ENCODE measurements at places on chromosomes 2 and 18.

GRCh38 chr2:690799-691198 is 13.6 kb upstream of the TMEM18 start:
- no peak for DNase-seq

DNA sequence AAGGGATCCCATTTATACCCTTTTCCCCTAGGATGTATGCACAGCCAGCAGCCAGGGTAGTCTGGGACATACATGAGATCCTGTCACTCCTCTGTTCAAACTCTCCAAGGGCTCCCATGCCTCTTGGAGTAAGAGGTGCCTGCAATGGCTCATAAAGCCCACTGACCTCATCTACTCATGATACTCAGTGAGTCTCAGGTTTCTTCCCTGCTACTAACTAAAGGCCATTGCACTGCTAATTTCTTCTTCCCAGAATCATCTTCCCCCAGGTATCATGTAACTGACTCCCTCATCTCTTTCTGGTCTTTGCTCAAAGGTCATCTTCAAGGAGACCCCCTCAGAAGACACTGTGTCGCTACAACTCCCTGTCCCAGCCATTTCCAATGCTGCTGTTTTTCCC is 68.2 kb downstream of the CCBE1 start:
- no peak for DNase-seq

DNA sequence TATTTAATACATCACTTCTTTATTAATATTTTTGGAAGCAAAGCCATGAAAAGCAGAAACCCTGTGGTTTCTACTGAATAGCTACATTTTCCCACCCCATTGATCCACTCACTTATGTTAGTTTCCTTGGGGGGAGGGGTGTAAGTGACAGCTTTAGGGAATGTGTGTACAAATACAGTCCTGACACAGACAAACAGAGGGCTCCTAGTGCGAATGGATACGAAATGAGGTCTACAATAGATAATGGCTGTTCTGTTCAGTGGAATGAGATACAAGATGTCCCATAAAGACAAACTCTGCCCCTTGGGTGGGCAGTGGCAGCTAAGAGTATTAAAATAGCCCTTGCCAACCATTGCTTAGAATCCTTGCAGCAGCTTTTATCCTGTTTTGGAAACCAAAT is 312.9 kb downstream of the NCKAP5 start:
- no peak for DNase-seq

- DNase-seq: peak; percentile 23
These were observed 16.2 kb downstream of the TOGARAM2 start for GRCh38 chr2:28997237-28997846.

DNA sequence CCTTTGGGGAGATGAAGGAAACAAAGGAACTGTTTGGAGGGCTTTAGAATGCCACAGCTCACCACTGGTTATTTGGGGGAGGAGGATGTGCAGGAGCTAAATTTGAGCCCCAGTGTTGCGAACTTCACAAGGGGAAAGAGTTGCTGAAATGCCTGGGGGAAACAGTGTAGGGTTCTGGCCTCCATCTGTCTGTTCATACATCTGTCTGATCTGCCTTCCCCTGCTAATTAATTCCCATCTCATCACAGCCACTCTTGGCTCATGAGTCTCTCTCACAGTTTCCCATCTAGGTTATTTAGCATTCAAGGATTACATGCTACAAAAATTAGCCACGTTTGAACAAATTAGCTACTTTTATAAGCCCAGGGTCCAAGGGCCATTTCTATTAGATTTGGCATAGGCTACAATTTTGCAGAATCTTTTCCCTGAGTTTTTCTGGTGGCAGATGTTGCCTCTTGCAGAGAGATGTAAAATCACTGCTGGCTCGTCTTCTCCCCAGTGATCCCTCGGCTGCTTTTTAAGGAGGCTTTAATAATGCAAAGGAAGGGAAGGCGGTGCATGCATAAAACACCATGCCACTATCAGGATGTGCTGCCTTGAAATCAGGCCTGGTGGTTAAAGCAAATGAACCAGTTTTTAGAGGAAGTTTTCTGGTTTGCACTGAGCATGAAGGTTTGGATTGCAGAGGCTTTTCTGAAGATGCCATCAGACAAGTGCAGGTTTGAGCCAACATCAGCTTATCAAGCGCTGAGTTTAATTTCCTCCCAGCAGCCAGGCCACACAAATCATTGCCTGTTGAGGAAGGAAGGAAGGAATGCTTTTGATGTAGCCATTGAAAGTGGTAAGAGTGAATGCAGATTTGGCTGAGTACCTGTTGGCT is 35.0 kb downstream of the ADD2 start:
- no peak for DNase-seq

GRCh38 chr2:61335187-61335586 is 135.7 kb downstream of the USP34 start:
- DNase-seq: no peak

- DNase-seq: no peak
These were observed 10.6 kb downstream of the UBE2F start for GRCh38 chr2:237977380-237977779.

GRCh38 chr18:75205514-75206132 is 3.3 kb downstream of the PTGR3 start:
- no peak for DNase-seq

DNA sequence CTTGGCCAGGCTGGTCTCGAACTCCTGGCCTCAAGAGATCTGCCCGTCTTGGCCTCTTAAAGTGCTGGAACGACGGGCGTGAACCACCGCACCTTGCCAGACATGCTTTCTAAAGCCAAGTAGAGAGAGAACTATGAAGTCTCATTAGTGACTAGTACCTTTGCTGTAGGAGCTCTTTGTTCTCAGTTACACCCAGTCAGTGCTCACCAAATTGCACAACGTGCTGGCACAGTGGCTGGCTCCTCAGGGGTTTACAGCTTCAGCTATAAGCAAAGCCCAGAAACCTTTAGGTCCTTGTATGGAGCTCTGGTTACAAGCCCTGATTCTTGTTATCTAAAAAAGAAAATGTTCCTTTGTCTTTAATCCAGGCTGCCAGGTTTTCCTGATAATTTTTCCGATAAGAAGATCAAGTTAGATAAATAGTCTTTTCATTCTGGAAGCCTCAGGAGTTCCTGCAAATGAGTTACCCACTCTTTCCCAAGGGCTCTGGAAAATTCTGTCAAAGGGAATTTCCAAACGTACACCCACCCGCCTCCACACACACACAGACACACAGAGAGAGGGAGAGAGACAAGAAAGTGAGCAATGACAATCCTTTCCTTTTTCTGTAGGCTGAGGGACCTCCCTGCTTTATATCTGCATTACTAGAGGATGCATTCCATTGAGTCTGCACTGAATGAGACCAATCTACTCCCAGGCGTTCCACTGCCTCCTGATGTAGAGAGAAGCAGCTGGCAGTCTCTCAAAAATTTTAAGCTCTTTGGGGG is 100.2 kb upstream of the CSRNP3 start:
- peak; percentile 3 for DNase-seq

- peak; percentile 96 for DNase-seq
These were observed 25.5 kb upstream of the YWHAQ start for GRCh38 chr2:9656270-9656766.

DNA sequence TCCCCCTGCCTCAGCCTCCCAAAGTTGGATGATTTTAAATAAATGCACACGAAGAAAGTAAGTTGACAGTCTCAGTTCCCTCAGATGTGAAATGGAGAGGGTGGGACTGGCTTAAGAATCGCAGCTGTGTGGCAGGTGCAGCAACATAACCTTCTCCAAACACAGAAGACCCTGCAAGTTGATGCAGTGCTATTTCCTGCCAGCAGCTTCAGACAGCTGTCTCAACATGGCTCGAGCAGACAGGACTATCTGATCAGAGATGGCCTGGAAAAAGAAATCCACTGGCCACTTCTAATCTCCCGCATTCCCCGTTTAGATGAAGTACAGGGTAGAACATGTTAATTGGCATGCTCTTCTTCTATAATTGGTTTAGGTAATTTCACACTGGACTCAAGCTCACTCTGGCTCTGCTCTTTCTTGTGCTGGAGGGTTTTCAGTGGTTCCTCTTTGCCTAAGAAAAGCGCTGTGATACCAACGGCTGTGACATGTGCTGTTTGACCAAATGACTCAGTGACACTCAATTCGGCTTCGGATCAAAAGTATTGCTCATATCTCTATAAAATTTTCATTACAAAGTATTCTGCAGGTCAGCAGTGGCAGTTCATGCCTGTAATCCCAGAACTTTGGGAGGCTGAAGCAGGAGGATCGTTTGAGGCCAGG is 40.2 kb downstream of the MYOM1 start:
- DNase-seq: no peak

DNA sequence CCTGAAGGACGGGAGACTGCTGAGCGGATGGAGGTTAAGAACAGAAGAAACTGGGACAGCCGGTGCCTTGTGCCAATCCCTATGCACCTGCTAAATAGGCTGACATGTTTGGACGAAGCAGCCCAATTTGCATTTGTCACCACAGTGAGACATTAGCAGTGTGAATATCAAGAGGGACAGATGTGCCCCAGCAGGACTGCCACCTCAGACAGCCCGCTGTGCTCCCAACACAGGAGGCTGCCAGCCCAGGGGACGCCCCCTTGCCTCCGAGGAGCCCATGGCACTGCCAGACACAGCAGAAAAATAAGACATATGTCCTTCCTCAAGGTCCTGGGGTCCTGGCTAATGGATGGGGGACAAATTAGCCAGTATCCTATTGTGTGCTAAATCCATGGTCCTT is 306.7 kb upstream of the POU3F3 start:
- no peak for DNase-seq

DNA sequence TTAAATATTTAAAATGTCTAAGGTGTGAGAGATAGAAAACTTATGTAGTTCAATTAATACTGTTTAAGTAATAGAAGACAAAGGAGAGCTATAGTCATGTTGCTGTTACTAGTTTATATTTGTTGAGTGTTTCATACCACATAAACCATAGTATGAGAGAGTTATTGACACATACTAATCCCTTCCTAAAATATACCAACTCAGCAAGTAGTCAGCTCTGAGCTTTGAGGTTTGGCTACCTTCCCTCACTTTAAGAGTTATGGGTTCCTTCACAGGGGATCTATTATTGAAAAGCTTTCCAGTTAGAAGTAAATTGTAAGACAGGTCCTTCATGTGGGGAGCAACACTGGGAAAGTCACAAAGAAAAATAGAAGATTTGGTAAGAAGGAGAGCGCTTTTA is 701.6 kb upstream of the ZEB2 start:
- peak; percentile 49 for DNase-seq

GRCh38 chr2:49241991-49242390 is 87.7 kb upstream of the FSHR start:
- DNase-seq: peak; percentile 68

DNA sequence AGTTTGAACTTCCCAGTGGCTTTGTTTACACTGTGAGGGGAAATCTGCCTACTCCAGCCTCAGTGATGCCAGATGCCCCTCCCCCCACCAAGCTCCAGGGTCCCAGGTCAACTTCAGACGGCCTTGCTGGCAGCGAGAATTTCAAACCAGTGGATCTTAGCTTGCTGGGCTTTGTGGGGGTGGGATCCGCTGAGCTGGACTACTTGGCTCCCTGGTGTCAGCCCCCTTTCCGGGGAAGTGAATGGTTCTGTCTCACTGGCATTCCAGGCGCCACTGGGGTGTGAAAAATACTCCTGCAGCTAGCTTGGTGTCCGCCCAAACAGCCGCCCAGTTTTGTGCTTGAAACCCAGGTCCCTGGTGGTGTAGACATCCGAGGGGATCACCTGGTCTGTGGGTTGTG is 70.0 kb upstream of the NEUROD1 start:
- no peak for DNase-seq

DNA sequence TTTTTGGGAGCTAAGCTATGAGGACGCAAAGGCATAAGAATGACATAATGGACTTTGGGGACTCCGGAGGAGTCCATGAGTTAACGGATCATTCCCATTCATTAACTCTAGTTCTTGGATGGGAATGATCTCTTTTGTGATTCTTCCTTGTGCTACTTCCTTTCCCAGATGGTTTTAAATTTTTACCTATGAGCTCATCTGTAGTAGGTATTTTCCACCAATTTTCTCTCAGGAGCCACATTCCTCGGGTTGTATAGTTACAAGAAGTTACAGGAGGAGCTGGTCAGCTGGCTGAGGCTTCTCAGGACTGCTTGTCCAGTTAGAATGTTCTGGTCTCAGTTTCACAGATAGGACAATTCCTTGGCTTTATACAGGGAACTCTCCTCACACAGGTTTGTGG is 42.9 kb upstream of the LPIN2 start:
- no peak for DNase-seq

DNA sequence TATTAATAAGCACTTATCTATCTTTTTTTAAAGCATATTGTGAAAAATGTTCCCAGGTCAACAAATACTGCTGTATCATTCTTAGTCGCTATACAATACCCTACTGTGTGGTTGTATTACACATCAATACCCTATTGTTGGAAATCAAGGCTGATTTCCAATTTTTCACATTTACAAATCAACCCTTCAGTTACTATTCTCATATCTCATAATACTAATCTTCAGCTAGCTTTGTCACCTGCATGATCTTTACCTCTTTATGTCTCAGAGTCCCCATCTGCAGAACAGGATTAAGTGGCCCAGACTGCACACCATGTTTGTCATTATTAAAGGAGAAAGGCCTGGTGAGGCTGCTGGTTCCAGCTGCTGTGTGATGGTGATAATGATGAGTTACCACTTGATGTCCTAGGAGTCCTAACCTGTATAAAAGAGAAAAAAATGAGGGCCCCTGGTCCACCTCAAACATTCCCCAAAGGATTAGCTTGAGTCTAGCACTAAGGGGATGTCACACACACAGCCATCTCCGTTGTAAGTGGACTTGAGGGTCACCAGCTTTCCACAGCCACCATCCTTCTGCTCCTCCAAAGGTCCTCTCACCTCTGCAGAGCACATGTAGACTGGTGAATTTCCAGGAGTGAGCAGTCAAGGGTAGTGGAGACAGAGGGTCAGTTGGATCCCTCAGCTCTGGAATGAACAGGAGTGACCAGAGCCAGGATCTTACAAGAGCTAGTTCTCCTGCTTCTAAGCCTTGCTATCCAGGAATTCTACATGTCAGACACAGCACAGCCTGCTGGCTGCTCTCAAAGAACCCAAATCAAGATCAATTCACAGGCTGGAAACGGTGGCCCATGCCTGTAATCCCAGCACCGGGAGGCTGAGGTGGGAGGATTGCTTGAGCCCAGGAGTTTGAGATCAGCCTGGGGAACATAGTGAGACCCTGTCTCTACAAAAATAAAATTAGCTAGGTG is 36.0 kb upstream of the BIN1 start:
- no peak for DNase-seq

GRCh38 chr2:1868683-1869141 is 124.4 kb upstream of the PXDN start:
- DNase-seq: no peak

- no peak for DNase-seq
These were observed 10.9 kb downstream of the CERS6 start for GRCh38 chr2:168466834-168467565.

GRCh38 chr18:40690062-40690461 is 1265.0 kb upstream of the PIK3C3 start:
- DNase-seq: no peak

GRCh38 chr18:74234326-74235171 is 57.2 kb downstream of the CYB5A start:
- DNase-seq: peak; percentile 76

- DNase-seq: peak; percentile 6
These were observed 70.4 kb downstream of the CWC22 start for GRCh38 chr2:179936654-179937053.

GRCh38 chr2:96668771-96669170 is 26.2 kb downstream of the FER1L5 start:
- no peak for DNase-seq
